ENCODE measurements at places on chromosomes 4 and X. TPM values are rescaled to one million over a fixed set of nuclear protein-coding genes. Genes with fewer than 3 reads are reported as not detected.

GRCh38 chrX:47174846-47175587, 18.6 kb upstream of the UBA1 start:
- peaks cover 16% of the 10 kb centered on the region for H3K36me3 ChIP-seq
- no peak overlapping the region for H3K27ac ChIP-seq
- no peaks in the 10 kb centered on the region for H3K27me3 ChIP-seq
- no peak for DNase-seq

DNA sequence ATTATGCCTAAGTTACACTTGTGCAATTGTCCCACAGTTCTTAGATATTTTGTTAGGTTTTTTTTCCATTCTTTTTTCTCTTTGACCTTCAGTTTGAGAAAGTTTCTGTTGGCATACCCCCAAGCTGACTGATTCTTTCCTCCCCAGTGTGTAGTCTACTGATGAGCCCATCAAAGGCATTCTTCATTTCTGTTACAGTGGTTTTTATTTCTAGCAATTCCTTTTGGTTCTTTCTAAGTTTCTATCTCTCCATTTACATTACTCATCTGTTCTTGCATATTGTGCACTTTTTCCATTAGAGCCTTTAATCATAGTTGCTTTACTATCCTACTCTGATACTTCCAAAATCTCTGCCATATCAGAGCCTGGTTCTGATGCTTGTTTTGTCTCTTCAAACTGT, 31.9 kb downstream of the CASP6 start:
- no peak overlapping the region for H3K4me3 ChIP-seq
- H3K27me3 ChIP-seq: no peaks in the 10 kb centered on the region
- DNase-seq: no peak
- H3K36me3 ChIP-seq: no peaks in the 10 kb centered on the region
- H3K27ac ChIP-seq: no peak overlapping the region
- H3K4me1 ChIP-seq: peaks cover 25% of the 10 kb centered on the region

The GBA3 gene
- not detected for total RNA-seq

DNA sequence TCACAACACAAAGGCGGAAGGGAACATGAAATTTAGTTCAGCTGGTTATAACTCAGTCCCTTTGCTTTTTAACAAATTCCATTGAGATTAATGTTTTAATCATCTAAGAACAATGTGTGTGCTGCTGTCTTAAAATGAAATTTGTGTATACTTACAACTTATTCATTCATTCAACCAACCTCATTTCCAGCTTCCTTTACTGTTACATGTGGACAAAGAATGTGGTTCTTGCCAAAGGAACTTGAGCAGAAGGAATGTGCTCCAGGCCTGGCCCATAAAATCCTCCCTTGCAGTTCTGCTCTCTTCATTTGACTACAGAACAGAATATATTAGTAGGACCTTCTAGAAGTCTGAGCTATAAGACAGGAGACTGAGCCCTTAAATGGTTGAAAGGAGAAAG, 176.8 kb upstream of the GLRA2 start:
- no peaks in the 10 kb centered on the region for H3K4me1 ChIP-seq
- DNase-seq: no peak
- no peak overlapping the region for H3K4me3 ChIP-seq
- H3K36me3 ChIP-seq: no peaks in the 10 kb centered on the region
- no peak overlapping the region for H3K27ac ChIP-seq
- no peaks in the 10 kb centered on the region for H3K27me3 ChIP-seq

DNA sequence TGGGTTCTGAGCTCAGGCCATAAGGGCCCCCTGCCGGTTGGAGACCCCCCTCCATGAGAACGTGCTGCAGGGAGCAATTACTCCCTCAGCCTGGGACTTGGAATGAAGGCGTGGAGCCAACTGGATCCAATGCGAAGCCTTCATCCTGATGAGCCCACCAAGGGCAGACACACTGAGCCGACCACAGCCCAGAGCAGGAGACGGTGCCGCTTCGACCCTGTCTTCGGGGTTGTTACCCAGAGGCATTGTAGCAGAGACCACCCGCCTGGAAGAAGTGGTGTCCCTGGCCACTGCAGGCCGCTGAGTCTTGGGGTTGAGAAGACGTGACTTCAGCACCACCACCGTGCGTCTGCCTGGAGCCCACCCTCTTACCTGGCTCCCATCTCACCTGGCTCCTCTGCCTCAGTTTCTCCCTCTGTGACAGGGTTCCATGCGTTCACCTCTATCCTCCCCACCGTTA, 7.0 kb upstream of the NKX1-1 start:
- no peak for DNase-seq
- no peak overlapping the region for H3K4me3 ChIP-seq
- peaks cover 11% of the 10 kb centered on the region for H3K27me3 ChIP-seq
- H3K4me1 ChIP-seq: no peaks in the 10 kb centered on the region
- H3K27ac ChIP-seq: no peak overlapping the region

GRCh38 chrX:154761977-154762536, 607 bp upstream of the DKC1 start:
- H3K27me3 ChIP-seq: no peaks in the 10 kb centered on the region
- peak overlapping the region; percentile 64 for H3K27ac ChIP-seq
- DNase-seq: peak; percentile 49
- peaks cover 17% of the 10 kb centered on the region for H3K36me3 ChIP-seq

Data from CD8-positive, alpha-beta memory T cell (primary cell).